ENCODE measurements at places on chromosomes 3 and 15. TPM values are rescaled to one million over a fixed set of nuclear protein-coding genes. Genes with fewer than 3 reads are reported as not detected.

DNA sequence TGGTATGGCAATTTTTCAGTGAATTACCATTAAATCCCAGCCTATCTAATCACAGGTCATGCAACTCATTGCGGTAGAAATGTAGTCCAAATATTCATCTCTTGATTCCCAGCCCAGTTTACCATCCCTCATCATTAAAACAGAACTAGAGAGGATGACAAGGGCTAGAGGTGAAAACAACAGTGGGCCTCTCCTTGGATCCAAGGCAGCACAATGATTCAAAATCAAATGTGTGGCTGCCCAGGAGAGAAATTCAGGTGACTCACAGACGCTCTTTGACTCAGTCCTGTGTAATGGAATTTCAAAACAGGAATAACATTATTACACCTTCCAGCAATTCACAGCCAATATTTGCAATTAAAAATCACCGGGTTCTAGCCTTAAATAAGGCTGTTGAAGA is 246.5 kb downstream of the TBL1XR1 start:
- peaks cover 7% of the 10 kb centered on the region for H3K4me1 ChIP-seq
- H3K27me3 ChIP-seq: no peaks in the 10 kb centered on the region
- H3K36me3 ChIP-seq: no peaks in the 10 kb centered on the region

DNA sequence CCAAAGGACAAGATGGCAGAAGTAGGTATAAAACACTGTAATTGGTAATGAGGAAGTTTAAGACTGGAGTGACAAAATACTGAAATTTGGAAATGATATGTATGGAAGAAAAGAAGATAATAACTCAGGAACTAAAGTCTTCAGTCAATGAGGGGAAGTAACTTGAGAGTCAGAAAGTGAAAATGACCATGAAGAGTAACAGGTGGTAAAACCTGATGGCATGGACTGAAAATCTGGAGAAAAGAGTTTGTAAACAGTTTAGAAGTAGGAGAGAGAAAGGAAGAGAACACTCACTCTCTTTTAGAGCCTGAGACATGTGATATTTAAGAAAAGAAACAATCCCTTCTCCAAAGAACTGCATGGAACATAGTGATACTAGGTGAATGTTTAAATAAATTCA is 387.9 kb downstream of the PYDC2 start:
- H3K36me3 ChIP-seq: no peaks in the 10 kb centered on the region
- H3K27ac ChIP-seq: no peak overlapping the region
- no peak overlapping the region for H3K4me3 ChIP-seq
- no peaks in the 10 kb centered on the region for H3K27me3 ChIP-seq

- no peaks in the 10 kb centered on the region for H3K27me3 ChIP-seq
- no peak overlapping the region for H3K4me3 ChIP-seq
- H3K4me1 ChIP-seq: no peaks in the 10 kb centered on the region
- H3K27ac ChIP-seq: no peak overlapping the region
- no peak for DNase-seq
- no peaks in the 10 kb centered on the region for H3K36me3 ChIP-seq
Observed at GRCh38 chr15:95561463-95561862, 769.0 kb upstream of the NR2F2 start.

CAMK1 gene
- 40.2 TPM for total RNA-seq

DUOX2 gene
- total RNA-seq: 2.6 TPM

Data from aorta (tissue), 5 donors.